ENCODE measurements at places on chromosomes 3 and 15. TPM values are rescaled to one million over a fixed set of nuclear protein-coding genes. Genes with fewer than 3 reads are reported as not detected.

The MUSTN1 gene
- total RNA-seq: not detected

The C3orf85 gene
- not detected for total RNA-seq

The LYZL4 gene
- not detected for total RNA-seq

The PAK6 gene
- 0.09 TPM for total RNA-seq

The LEKR1 gene
- 1.0 TPM for total RNA-seq

The POC1A gene
- 19.2 TPM for total RNA-seq

The GPR15 gene
- total RNA-seq: not detected

The CPLX3 gene
- 0.07 TPM for total RNA-seq

The TMCO5A gene
- total RNA-seq: not detected

The GOLGA6L10 gene
- total RNA-seq: 0.59 TPM

The ZNF80 gene
- total RNA-seq: not detected

The CD276 gene
- 88.3 TPM for total RNA-seq

The DOCK3 gene
- 0.38 TPM for total RNA-seq

The TRIM71 gene
- not detected for total RNA-seq

The AMIGO3 gene
- 0.56 TPM for total RNA-seq

The ARPIN gene
- total RNA-seq: 11.4 TPM

The BOC gene
- total RNA-seq: 6.4 TPM

The REC114 gene
- total RNA-seq: not detected

The RBMS3 gene
- 0.48 TPM for total RNA-seq

The TMEM212 gene
- not detected for total RNA-seq

The GYG1 gene
- 32.6 TPM for total RNA-seq

The PPP1R14D gene
- total RNA-seq: not detected

The NPHP3 gene
- 9.5 TPM for total RNA-seq

The MAP6D1 gene
- 7.8 TPM for total RNA-seq

The VILL gene
- not detected for total RNA-seq

The ITIH1 gene
- not detected for total RNA-seq

The C3orf62 gene
- total RNA-seq: 1.7 TPM

The SCAANT1 gene
- not detected for total RNA-seq

The CLSTN2 gene
- total RNA-seq: 0.02 TPM

The RHOV gene
- 5.1 TPM for total RNA-seq

The ATP2B2 gene
- 0.13 TPM for total RNA-seq

The GOLGA8T gene
- total RNA-seq: 1.6 TPM

The GOLGA6A gene
- total RNA-seq: not detected

The CAMK1 gene
- total RNA-seq: 21.8 TPM

The MASP1 gene
- not detected for total RNA-seq

The GLDN gene
- total RNA-seq: not detected

The FILIP1L gene
- 0.16 TPM for total RNA-seq

The STOML1 gene
- 11.2 TPM for total RNA-seq

The TRIM42 gene
- total RNA-seq: not detected

The XCR1 gene
- not detected for total RNA-seq

The CACNA1D gene
- total RNA-seq: 0.58 TPM

The ACKR2 gene
- not detected for total RNA-seq

The LRRIQ4 gene
- not detected for total RNA-seq

The PPP2R3A gene
- 3.6 TPM for total RNA-seq

The SV2B gene
- total RNA-seq: 0.09 TPM

The ALG1L2 gene
- not detected for total RNA-seq

The ATP13A5 gene
- total RNA-seq: not detected

The HDGFL3 gene
- 99.0 TPM for total RNA-seq

All from A549 treated with ZK216348 at 1 μM for 4 hours (cell line).